Caki2 (cell line): ENCODE measurements at places on chromosomes 4 and X. TPM values are rescaled to one million over a fixed set of nuclear protein-coding genes. Genes with fewer than 3 reads are reported as not detected.

DNA sequence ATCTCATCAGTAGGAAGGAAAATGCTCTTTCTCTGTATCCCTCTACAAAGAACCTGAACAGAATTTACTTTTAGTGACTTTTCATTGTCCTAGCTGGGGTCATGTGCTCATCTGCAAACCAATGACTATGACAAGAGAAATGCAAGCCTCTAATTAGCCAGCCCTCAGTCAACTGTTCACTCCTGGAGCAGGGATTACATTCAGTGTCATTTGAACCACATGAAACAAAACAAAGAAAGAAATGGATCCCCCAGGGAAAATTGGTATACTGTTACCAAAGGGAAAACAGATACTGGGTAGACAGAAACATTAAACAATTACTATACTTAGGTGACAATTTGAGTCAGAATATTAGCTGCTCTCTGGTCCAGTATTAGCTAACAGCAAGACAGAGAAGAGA, 173.6 kb downstream of the RCHY1 start:
- no peak for DNase-seq

DNA sequence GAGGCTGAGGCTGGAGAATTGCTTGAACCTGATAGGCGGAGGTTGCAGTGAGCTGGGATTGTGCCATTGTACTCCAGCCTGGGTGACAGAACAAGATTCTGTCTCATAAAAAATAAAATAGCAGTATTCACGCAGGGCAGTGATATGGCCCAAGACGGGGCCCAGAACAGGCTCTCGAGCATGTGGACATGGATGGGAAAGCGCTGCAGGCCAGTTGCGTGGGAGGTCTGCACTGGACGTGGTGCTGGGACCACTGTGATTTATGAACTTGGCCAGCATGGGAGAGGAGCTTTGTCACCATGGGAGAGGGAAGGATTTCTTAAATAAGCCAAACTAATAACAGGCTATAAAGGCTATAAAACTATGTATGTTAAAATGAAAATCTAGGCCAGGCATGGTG, 51.6 kb downstream of the NSD2 start:
- DNase-seq = no peak

DNA sequence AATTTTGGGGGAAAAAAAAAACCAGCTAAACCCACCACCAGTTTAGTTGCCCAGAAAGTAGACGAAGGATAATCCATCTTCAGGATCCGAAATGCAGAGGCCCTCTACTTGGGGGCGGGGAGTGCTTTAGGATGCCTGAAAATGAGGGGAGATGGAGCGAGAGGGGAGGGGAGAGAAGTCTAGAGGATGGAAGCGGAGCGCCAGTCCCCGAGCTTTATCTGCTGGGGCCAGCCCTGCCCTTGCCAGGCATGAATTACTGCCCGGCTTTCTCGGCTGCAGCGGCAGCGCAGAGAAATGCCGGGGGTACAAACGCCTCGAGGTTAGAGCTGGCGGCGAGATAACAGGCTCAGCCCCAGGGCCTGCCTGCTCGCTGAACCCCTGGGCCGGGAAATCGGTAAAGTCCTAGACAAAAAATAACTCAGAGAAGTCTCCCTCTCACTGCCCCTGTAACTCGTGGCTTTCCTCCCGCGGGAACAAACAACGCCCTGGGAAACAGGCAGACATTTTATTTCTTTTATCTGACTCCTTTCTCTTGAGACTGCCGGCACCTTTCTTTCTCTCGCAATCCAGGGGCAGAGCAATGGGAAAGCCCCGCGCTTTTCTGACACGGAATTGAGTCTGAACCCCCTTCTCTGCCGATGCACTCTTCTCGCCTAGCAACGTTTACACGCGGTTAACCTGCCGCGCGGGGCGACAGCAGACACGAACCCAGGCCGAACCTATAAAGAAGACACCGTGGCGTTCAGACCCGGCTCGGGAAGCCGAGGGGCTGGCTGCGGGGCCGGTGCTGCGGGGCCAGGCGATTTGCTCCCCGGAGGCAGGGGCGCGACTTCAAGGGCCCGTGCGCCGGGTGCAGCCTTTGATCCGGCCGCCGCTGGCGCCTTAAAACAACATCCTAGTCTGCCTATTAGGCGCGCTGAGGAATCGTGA, 3.1 kb upstream of the MSX1 start:
- no peak for DNase-seq

- no peak for DNase-seq
Observed at GRCh38 chr4:189050643-189051042, 890.0 kb upstream of the FRG1 start.

DNA sequence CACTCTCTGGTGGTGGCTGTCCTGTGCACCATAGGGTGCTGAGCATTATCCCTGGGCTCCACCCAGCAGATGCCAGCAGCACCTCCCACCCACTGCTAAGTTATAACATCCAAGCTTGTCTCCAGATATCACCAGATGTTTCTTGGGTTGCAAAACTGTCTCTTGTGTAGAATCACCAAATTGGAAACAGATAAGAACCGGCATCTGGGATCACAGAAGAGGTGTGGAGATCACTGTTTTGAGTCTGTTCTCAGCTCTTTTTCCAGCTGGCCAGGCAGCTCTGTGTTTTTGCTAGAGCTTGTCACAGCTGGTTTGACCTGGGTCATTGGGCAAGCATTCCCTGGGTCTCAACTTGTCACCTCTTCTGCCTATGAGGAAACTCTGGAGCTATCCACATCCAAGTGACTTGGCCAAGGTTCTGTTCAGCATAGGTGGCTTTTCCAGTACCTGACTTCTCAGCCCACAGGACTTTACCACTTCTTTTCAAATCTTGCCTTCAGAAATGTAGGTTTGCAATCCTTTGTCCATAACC, 15.3 kb upstream of the PUDP start:
- DNase-seq = no peak

DNA sequence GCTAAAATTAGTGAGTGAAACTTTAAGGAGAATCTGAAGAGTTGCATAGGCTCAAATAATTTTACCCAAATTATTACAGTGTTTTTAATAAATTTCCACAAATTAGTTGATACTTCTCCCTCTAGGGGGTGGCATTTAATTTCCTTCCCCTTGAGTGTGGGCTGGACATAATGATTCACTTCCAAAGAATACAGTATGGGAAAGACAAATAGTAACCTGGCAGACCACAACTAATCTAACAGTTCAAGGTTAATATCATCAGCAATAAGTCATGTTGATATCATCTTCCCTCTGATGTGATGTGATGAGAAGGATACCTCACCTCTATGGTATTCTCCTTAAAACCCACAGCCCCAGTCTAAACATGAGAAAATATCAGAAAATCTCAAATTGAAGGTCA, 15.5 kb downstream of the PFKFB1 start:
- DNase-seq = no peak

Gene IL3RA
- total RNA-seq = not detected in 2 replicates

Gene NUDT11
- total RNA-seq = 10.9 and 17.6 TPM in 2 replicates

Gene CLNK
- not detected in 2 replicates for total RNA-seq

Gene DYNLT3
- total RNA-seq = 19.2 and 21.0 TPM in 2 replicates
